ENCODE measurements at places on chromosomes 13 and 19.

GRCh38 chr13:20713751-20714150 lies 10.3 kb downstream of the IL17D start:
- DNase-seq = no peak

DNA sequence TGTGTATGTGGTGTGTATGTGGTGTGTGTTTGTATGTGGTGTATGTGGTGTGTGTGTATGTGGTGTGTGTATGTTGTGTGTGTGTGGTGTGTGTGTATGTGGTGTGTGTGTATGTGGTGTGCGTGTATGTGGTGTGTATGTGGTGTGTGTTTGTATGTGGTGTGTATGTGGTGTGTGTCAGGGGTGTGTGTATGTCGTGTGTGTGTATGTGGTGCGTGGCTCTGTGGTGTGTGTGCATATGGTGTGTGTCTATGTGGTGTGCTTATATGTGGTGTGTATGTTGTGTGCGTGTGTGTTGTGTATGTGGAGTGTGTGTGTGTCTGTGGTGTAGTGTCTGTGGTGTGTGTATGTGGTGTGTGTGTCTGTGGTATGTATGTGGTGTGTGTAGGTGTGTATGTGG lies 62.5 kb upstream of the MEDAG start:
- no peak for DNase-seq

GRCh38 chr13:44792096-44792495 lies 197.2 kb downstream of the NUFIP1 start:
- DNase-seq = no peak

GRCh38 chr19:11142528-11143171 lies 12.9 kb downstream of the SPC24 start:
- peak; percentile 88 for DNase-seq

DNA sequence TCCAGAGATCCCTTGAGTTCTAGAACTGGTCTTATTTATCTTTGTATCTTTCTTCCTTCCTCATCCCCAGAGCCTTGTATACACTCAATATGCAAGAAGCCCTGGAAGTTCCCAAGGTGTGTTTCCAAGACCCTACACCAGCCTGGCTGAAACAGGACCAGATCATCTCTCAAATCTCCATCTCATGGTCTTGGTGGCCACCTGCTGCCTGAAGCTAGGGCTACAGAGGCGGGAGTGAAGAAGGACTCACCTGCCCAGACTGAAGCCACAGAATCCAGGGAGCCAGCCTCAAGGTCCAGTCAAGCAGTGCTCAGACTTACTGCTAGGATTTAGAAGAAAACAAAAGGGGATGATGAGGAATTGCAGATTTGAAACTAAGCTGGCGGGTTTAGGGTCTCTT lies 6.1 kb upstream of the CYSLTR2 start:
- DNase-seq = no peak

- DNase-seq = peak; percentile 39
These were observed at the start of gene UNC13A for GRCh38 chr19:17687857-17688784. Gene UNC13A (minus strand): TSS chr19:17688354. CDS start chr19:17688199, 155 bp downstream.

DNA sequence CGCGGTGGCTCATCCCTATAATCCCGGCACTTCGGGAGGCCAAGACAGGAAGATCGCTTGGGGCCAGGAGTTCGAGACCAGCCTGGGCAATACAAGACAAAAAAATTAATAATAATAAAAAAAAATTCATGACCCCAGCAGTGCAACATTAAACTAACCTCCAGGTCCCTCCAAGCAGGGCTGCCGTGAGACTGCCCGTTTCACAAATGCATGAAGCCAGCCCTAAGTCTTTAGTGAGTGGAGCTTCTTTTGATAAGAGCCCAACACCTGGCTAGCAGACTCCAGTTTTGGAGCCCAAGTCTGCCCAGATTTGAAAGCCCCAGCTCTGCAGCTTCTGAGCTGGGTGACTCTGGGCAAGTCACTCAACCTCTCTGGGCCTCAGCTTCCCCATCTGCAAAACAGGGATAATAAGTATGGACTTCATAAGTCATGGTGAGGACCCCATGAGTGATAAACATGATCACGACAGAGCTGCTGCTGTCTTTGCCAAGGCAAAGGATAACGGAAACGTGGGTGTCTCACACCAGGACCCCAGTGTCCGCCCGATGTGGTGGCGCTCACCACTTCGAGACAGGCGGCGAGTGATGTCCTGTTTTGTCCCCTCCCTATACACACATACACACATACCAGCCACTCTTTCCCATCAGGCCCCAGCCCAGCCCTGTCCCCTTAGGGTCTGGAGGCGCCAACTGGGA lies 38.4 kb upstream of the NANOS3 start:
- DNase-seq = no peak

- DNase-seq = no peak
These were observed 10.6 kb downstream of the TRIP10 start for GRCh38 chr19:6750062-6750461.

DNA sequence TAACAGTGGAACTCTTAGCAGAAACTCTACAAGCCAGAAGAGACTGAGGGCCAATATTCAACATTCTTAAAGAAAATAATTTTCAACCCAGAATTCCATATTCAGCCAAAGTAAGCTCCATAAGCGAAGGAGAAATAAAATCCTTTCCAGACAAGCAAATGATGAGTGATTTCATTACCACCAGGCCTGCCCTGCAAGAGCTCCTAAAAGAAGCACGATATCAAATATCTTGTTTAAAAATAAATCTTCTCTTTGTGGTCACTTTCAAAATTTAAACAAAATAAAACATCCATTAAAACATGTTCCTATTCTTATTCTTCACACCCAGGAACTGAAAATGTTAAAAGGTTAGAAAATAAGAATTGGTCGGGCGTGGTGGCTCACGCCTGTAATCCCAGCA lies 13.7 kb downstream of the MICU2 start:
- no peak for DNase-seq

DNA sequence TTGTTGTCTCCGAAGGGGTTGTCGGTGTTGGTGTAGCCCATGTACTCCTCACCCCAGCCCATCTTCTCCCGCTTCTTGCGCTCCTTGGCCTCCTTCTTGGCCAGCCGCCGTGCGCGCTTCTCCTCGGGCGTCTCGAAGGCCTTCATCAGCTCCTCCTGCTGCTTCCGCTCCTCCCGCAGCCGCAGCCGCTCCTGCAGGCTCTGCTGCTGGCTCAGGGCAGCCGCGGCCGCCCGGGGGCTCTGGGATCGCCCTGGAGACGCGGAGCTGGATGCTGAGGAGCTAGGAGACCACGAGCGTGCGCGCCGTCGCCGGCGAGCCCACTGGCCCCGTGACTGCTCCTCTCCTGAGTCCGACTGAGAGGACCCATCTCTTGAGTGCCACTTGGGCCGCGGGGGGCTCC lies 2.9 kb downstream of the CACTIN start:
- DNase-seq = no peak

GRCh38 chr19:40774916-40775631 lies at the start of gene MIA:
Gene MIA (plus strand): TSS chr19:40775521. CDS start chr19:40775543, 22 bp downstream.
- peak; percentile 85 for DNase-seq

GRCh38 chr19:51259348-51260245 lies 8.7 kb downstream of the SIGLECL1 start:
- peak; percentile 24 for DNase-seq

DNA sequence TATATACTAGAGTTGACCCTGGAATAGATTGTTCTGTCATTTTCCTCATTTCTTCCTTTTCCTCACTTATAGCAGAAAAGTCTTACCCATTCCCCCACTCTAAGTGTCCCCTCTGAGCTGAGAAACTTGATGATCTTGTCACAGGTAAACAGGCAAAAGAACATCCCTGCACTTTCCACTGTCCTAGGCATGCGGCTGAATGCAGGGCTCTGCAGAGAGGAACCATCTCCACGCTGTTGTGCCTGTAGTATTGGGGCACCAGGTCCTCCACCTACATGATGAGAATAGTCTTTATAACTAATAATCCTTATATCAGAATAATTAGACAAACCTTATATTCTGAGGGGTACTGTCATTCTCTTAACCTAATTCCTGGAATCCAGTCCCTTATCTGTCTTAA lies 211.3 kb downstream of the RBM26 start:
- DNase-seq = no peak

GRCh38 chr13:111908361-111908760 lies 158.6 kb upstream of the SOX1 start:
- DNase-seq = no peak

DNA sequence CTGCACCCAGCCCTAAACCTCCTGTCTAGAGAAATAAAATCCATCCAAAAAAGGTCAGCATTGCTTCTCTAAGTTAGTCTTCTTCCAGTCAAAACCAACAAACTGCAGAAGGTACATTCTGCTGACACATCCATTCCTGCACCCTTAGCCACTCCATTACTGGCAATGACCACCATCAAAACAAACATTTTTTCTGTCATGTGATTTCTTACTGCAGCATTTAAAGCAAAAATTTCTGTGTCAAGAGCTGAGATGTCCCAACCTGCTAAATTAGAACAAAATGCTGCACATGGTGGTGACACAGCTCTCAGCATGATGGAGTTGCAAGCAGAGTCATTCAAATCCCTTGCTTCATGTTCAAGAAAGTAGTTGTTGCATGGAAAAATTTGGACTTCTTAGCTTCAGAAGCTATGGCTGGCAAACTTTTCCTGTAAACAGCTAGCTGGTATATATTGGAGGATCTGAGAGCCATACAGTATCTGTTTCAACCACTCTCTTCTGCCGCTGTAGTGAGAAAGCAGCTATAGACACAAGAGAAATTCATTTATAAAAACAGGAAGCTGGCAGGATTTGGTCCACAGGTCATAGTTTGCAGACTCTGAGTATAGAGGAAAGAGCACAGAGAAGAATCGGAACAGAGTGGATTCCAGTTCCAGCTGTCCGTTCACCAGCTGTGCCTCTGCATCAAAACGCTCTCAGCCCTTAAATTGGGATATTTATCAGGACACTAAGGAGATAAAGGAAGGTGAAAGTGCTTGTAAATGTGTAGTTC lies 17.4 kb downstream of the RUBCNL start:
- DNase-seq = peak; percentile 25

DNA sequence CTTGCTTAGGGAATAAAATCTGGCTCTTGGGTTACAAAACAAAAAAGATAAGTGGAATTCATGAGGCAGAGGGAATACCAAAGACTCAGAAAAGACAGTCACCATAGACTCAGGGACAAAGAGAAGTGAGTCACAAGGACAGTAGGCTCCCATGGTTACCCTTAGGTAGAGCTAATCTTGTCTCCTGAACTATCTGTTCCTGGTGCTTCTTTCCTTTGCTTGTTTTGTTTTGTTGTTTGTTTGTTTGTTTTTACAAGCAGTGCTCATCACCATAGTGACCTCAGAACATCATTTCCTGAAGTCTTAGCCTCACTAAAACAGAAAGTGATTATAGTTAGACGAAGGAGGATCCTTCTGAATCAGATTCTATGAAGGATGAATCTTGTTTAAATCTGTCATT lies 142.3 kb upstream of the SOX21 start:
- DNase-seq = no peak

GRCh38 chr13:110812869-110813645 lies 99.6 kb downstream of the ING1 start:
- no peak for DNase-seq

GRCh38 chr13:113862191-113862930 lies 1.5 kb downstream of the GAS6 start:
- peak; percentile 63 for DNase-seq

DNA sequence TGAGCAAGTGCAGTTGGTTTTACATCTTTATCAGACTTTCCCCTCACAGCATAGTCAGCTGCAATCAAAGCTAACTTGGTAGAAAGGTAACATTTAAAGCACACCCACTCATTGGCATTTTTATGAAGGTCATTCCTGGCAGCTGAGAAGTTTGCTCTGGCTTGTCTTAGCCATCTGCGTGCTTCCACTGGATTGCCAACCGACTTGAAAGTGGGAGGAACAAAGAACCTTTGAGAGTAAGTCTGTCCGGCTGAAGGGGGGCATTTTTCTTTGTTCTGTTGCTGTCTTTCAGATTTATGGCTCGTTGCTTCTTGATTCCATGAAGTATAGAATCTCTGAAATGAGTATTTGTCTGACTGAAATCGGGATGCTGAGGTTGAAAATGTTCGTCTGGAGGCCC lies 103.1 kb downstream of the SACS start:
- peak; percentile 14 for DNase-seq

DNA sequence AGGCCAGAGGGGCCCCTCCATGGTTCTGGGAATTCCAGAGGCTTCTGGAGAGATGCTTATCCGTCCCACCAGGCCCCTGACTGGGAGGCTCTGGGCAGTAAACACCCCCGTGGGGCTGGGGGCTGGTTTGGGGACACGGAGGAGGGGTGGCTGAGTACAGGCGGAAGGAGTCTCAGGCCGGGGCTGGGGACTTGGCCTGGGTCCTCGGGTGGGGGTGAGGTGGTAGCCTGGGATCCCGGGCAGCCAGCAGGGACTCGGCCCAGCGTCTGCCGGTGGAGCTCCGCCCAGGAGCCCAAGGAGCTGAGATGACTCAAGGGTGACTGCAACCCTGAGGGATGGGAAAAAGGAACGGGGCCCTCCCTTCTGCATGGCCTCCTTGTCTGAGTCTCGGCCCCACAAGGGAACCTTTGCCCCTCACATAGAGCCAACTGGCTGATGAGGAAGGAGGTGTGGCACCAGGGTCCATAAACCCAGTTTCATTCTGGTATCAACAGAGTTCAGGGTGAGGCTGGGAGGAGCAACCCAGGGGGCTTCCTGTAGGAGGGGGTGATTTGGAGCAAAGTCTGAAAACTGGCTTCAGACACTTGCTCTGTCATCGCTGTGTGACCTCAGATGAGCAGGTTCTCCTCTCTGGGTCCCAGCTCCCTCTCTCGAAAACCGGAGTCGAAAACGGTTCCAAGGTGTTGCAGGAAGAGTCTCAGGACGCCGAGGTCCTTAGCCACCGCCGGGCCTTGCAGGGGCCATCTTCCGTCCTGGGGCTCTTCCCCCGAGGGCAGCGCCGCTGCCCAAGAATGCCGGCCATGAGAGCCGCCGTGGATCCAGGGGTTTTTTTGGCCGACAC lies 809 bp downstream of the MISP start:
- DNase-seq = peak; percentile 79

DNA sequence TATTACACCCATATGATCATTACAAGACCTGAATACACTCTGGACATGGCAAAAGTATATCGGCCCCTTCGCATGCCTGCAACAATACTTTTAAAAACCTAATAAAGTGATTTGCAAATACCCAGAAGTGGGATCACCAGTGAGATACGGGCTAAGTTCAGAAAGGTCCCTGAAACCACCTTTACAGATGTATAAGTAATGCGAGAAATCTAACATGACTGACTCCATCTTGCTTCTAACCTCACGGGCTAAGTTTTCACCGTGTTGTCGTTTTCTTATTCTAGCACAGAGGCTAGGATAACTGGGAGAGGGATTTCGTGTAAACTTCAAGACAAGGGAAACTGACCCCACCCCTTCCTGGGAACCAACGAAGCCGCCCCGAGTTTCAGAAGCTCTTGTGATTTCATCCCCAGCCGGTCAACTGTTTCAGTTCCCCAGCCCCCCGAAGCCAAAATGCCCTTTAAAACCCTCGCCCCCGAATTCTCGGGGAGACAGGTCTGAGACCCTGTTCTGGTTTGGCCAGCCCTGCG lies 703 bp downstream of the NEK3 start:
- DNase-seq = peak; percentile 16

- DNase-seq = no peak
These were observed 199.4 kb upstream of the IPO5 start for GRCh38 chr13:97753942-97754670.

GRCh38 chr19:13099073-13099999 lies 3.3 kb downstream of the LYL1 start:
- DNase-seq = no peak
